ENCODE measurements at places on chromosomes 4 and X.
A peak's percentile ranks its signal among the peaks of the same experiment; 100 is the strongest.

DNA sequence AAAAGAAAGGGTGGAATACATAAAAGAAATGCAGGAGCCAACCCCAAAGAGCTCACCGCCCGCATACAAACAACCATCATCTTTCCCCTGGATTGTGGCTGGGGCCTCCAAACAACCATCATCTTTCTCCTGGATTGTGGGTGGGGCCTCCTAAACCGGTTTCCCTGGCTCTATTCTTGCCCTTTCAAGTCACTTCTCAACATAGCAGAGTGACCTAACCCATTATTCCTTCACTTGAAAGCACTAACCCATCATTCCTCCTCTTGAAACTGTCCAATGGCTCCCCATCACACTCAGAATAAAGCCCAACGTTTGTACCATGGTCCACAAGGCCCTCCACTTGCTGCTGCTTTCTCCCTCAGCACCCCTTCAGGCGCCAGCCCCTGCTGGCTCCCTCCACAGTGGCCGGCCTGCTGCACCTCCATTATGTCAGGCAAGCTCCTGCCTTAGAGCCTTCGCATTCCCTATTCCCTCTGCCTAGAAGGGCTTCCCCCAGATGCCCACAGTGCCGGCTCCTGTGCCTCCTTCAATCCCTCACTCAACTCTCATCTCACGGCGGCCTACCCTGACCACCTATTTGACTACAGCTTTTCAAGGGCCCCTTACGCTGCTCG is 24.1 kb downstream of the SMIM43 start:
- no peak for DNase-seq

GRCh38 chr4:123398853-123399626 is 2.4 kb downstream of the SPRY1 start:
- DNase-seq: peak; percentile 84

- DNase-seq: no peak
Measured at GRCh38 chrX:152913346-152913745, 15.5 kb downstream of the ZNF185 start.

DNA sequence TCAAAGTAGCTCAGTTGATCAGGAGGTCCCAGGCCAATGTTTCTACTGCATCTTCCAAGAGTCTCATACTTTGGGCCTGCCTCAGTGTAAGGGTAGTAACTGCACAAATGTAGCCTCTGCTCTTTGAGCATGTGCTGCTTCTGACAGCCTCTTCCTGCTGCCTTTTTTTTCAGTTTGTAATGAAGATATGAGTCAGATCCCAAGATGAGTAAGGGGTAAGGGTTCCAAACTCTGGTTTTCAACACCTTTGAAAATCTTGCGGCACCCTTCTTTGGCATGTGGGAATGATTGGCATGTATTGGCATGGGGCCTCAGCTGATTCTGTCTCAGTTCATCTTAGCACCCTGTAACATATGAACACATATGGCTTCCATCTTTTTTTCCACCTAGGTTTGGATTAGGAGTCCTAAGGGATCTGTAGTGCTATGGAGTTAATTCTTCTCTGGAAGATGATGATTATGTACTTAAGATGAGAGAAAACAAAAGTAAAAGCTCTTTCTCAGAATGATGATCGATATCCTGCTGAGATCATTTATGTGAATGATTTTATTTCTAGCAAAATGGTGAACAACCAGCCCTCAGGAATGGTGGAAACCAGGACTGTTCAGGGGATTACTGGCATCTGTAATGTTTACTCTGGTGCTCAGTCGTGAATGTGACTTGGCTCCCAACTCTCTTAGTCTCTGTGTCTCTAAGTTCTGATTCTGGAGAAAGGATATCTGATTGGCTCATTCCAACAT is 118.7 kb upstream of the PRPS2 start:
- DNase-seq: no peak

DNA sequence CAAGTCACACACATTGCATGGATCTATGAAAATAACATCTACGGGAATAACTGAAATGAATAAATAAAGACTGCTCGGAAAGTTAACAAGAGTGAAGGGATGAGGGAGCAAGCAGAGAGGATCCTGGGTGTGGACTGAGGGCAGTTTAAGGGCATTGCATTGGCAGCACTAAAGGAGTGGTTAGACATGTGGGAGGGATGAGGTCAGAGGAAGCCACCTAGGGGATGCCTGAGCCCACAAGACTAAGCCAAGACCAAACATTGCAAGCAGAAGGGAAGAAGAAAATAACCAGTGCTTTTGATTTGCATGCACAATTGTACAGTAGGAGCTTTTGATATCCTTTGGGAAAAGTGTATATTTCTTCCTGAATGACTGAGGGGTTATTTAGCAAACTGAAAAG is 106.1 kb downstream of the MSL3 start:
- no peak for DNase-seq

- DNase-seq: no peak
Measured at GRCh38 chrX:1262369-1262768, 6.2 kb upstream of the CSF2RA start.

- no peak for DNase-seq
Measured at GRCh38 chr4:83011689-83012199, 1.1 kb upstream of the LIN54 start.

DNA sequence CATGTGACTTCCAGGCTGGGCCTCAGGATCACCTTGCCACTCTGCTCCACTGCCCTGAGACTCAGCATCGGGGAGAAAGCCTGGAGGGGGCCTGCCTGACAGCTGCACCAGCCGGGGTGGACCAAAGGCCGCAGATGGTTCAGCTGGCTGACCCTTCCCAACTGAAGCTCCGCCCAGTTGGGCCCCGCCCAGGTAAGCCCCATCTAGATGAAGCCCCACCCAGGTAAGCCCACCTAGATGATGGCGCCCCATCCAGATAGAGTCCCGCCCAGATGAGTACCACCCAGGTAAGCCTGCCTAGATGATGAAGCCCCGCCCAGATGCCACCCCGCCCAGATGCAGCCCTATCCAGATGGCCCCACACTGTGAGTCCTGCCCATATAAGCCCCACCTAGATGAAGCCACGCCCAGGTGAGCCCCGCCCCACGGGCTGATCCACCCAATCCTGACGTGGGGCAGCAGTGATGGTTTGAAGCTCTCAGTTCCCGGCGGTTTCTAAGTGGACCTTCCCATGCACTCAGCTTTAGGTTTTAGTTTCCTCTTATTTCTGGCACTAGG is 10.0 kb downstream of the ZFYVE28 start:
- no peak for DNase-seq

GRCh38 chr4:172573899-172574298 is 594.7 kb upstream of the GALNT7 start:
- peak; percentile 1 for DNase-seq

GRCh38 chr4:98491899-98492559 is 166.4 kb downstream of the TSPAN5 start:
- DNase-seq: no peak

GRCh38 chr4:182093431-182093831 is 149.8 kb upstream of the TENM3 start:
- DNase-seq: no peak

GRCh38 chr4:1577822-1578217 is 106.3 kb downstream of the FAM53A start:
- DNase-seq: no peak

DNA sequence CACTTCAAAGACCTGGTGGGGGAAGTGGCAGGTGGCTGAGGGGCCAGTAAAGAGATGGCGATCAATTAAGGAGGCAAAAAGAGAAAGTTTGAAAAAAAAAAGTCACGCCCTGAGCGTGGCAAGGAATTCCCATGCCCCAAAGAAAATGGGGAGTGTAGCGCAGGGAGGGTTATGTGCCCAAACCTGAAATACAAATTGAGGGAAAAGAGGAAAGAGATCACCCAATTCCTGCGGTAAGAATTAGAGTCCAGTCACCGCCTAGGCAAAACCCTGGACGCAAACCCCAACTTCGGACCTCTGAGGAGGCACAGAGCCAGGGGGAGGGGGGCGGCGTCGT is 595 bp downstream of the ENOX2 start:
- DNase-seq: no peak

GRCh38 chr4:74751856-74752255 is 42.5 kb downstream of the BTC start:
- DNase-seq: no peak

DNA sequence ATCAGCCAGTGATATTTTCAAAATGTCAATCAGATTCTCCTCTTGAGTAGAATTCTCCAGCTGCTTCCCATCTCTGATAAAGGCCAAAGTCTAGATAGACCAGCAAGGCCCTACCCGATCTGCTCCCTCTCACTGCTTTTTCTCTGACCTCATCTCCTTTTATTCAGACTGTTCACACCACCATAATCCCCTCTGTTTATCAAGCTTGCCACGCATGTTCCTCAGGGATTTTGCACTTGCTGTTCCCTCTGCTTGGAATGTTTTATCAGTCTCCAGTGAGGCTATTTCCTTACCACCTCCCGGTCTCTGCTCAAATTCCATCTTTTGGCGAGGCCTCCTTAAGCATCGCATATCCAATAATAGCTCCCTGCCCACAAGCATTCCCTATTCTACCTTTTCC is 20.1 kb downstream of the NOCT start:
- DNase-seq: no peak

DNA sequence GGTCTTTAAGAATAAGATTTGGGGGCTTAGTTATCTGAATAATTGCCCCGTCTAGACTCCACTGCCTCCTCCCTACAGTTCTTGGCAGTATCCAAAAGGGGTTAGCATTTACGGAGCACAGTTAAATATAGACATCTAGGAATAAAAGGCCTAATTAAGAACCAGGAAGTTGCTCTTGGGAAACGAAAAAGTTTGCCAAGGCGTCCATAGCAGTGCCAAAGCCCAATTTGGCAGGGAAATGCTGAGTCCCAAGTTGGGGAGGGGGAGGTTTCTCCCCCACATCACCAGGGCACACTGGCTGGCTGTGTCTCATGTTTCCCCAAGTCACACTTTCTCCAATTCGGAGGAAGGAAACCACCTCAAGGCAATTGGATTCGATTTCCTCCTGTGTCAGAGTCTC is 338.7 kb downstream of the FBXW7 start:
- DNase-seq: peak; percentile 7

- peak; percentile 84 for DNase-seq
Measured at GRCh38 chr4:123898946-123899666, 502.5 kb downstream of the SPRY1 start.

DNA sequence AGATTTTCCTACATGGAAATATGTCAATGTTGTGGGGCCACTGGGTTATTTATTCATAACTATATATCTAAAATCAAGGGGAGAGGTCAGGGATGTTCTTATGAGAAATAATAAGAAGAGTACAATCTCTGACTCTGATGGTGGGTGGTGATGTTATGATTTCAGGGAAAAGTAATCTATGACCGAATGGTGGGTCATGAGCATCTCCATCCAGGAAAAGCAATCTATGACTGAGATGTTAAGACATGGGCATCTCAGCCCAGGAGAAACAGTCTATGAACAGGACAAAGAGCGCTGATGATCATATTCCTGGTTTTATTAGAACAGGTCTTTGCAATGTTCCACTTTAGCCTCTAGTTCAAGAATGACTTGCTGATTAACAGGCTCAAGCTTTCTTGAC is 137.1 kb downstream of the ARSF start:
- DNase-seq: no peak

DNA sequence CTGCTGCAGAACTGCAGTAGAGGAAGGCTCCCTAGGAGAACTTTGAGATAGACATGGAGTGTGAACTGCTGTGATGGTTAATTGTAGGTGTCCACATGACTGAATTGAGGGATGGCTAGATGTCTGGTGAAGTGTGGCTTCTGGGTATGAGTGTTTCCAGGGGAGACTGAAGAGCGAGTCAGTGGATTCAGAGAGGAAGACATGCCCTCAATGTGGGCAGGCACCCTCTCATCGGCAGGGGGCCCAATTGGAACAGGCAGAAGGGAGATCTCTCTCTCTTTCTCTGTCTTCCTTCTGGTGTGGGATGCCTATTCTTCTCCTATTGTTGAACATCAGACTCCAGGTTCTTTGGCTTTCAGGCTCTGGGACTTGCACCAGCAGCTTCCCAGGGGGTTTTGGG is 304.7 kb upstream of the GATB start:
- DNase-seq: no peak

DNA sequence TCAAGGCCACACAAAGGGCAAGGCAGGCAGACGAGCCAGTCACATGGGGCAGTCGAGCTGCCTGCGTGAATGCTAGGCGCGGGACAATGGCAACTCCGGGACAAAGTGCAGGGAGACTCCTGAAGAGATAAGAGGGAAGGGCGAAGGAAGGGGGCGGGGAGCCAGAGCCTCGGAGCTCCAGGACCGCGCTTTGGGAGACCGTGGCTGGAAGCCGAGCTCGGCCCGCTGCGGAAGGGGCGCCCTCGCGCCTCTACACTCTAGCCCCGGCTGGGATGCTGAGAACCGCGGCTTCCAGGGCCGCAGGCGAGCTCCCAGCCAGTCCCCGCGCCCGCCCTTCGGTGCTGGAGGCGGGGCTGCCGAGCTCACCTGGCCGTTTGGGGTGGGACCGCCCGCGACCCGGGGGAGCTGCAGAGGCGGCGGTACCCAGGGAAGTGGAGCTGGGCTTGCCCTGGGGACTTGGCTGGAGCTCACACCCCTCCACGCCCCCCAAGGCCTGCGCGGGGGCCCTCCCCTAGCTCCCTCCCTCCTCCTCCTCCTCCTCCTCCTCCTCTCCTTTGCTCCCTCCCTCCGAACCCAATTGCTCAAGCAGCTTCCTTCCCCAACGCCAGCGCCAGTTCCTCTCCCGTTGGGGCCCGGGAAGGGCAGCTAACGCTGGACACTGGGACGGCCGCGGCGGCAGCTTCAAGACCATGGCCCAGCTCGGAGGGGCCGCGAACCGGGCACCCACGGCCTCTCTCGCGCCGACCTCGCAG is at the start of gene SOWAHD:
Gene SOWAHD (plus strand): TSS at position 610 of the 752 bp plus-strand sequence. CDS start 80 bp downstream, at position 690.
- DNase-seq: peak; percentile 3

Measured in lung microvascular endothelial cell (primary cell).